Stimulated activated CD8-positive, alpha-beta memory T cell treated with anti-CD3 and anti-CD28 coated beads, Interleukin-2, amount 100 ng/mL, for 48 hours (primary cell): ENCODE measurements at places on chromosomes 3 and 15.

DNA sequence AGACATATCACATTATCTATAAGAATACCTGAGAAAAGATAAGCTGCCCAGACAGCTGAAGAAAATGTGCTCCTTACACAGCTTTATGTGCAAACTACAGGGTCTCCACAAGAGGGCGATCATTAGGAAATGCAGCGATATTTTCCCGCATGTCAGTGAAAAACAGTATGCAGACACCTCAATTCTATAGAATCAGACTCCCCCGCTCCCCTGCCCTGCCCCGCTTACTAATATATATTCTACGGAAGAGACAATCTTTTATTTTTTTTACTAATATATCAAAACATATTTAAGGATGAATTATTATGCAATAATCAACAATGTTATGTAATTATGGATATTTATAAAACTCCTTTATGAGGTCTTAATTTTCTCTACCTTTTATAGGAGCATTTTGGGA lies 681.3 kb downstream of the ROBO1 start:
- DNase-seq = no peak

- DNase-seq = no peak
Measured at GRCh38 chr3:141093971-141094684, 43.0 kb downstream of the SPSB4 start.

DNA sequence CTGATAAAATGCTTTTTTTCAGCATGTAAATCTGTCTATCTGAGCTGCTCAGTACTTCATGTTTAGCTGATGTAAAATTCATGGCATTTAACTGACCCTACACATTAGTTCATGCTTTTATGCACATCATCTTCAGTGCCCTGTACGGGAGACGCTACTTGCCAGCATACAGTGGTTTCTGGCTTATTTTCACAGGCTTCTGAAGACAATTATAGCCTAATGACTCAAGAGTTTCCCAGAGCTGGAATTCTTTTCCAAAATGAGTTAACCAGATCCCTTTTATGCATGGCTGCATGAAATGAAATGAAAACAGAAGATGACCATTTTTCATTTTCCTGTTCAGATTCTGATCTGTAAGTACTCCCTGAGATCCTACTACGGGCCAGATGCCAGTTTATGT lies 1061.5 kb downstream of the ROBO2 start:
- DNase-seq = no peak

- DNase-seq = no peak
Measured at GRCh38 chr15:90844696-90845095, 23.7 kb upstream of the FURIN start.

DNA sequence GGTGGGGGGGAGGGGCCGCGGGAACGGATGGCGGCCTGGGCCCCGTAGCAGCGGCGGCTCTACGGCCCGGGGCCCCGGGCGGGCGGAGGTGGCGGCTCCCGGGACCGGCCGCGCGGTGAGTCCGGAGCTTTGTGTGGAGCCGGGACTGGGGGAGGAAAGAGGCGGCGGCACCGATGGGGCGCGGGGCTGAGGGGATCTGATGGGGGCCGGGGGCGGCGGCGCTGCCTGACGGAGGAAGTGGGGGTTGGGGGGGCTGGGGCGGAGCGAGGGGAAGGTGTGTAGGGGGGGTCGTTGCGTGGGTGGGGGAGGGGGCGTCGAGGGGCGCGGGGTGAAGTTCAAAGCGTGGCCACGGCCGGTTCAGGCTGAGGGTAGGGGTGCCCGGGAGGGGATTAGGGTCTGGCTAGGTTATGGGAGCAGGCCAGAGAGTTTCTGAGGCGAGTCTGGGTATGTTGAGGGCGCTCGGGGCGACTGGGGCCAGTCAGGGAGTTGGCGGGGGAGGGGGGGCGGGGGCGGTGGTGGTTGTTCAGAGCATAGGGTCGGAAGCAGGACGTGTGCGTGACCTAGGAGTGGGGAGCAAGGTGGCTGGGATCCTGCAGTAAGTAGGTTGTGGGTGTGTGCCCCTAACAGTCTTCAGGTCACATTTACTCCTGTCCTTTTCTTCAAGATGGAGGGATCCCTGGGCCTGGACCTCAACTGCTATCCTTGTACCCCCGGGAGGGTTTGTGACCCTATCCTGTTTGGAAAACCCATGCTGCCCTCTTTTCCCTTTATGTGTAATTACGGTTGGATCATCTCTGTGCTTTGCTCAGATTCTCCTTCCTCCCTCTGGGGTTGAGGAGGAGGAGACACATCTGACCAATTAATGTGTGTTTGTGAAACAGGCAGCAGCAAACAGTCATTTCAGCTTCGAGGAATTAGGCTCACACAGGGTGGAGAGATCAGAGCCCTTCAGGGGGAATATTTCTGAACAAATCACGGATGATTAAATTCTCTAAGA lies 644 bp downstream of the ZNF609 start:
- DNase-seq = peak; percentile 7

- DNase-seq = no peak
Measured at GRCh38 chr15:77009646-77010311, 14.9 kb downstream of the PSTPIP1 start.

DNA sequence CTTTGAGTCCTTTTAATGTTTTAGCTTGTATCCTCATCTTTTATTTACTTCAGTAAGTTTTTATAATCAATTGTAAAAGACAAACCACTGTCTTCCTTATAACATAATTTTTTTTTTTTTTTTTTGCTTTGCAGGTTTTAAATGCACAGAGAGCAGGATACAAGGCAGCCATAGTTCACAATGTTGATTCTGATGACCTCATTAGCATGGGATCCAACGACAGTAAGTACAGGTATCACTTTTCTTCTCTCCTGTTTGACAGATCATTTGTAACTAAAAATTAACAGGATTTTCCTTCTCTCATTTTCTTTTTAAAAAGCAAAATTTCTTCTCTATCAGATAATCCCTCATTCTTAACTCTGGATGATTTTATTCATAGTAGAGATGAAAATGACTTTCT lies 75.4 kb downstream of the PFN2 start:
- DNase-seq = no peak

DNA sequence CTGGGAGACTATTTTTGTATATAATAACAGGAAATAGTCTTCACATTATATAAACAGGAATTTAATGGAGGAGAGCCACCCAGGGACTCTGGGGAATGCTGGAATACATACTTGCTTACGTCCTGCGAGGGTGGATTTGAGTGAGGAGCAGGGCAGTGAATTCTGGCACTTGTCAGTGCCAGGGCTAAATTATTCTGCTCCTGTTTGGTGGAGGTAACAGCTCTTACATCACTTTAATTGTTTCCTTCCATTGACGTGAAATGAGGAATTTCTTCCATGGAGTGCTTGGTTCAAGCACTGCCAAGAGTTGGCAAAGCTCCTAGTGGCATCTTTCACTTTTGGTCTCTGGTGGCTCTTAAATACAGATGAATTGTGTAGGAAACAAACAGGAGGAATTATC lies 94.1 kb upstream of the GOLGA8J start:
- no peak for DNase-seq

DNA sequence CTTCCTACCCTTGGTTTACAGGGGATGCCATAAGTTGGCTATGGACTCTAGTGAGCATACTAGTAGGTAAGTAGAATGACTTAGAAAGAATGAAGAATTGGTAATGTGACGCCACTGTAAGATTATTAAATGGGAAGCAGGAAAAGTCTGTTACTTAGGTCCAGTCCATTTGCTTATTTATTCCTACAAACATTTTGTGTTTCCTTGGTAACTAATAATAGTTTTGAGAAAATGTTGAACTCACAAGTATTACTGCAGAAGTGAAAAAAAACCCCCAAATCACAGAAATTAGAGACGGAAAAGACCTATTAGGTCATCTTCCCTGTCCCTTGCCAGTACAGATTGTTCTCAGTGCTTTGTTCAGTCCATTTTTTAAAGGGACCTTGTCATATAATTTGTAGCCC lies 63.5 kb downstream of the CMSS1 start:
- no peak for DNase-seq

DNA sequence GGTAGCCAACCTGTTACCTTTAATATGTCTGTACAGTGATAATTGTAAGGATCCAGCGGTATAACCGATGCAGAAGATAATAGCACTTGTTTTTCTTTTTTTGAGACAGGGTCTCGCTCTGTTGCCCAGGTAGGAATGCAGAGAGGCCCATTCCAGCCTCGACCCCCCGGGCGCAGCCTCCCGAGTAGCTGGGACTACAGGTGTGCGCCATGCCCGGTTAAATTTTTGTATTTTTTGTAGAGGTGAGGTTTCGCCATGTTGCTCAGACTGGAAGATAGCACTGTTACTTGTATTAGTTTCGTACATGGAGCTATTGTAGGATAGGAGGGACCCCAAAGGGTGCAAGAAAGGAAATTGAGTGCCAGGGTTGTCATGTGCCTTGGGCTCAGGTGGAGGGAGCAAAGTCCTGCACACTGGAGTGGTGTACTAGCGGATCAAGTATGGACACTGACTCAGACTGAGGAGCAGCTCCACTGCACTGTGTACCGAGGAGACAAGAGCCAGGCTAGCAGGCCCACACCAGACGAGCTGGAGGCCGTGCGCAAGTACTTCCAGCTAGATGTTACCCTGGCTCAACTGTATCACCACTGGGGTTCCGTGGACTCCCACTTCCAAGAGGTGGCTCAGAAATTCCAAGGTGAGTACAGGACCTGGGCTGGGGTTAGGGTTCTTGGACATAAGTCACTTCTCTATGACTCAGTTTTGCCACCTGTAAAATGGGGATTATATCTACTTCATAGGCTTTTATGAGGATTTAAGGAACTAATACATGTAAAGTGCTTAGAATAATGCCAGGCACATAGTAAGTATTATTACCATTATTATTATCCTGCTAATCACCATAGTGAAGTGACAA lies 1.0 kb downstream of the OGG1 start:
- DNase-seq = no peak

DNA sequence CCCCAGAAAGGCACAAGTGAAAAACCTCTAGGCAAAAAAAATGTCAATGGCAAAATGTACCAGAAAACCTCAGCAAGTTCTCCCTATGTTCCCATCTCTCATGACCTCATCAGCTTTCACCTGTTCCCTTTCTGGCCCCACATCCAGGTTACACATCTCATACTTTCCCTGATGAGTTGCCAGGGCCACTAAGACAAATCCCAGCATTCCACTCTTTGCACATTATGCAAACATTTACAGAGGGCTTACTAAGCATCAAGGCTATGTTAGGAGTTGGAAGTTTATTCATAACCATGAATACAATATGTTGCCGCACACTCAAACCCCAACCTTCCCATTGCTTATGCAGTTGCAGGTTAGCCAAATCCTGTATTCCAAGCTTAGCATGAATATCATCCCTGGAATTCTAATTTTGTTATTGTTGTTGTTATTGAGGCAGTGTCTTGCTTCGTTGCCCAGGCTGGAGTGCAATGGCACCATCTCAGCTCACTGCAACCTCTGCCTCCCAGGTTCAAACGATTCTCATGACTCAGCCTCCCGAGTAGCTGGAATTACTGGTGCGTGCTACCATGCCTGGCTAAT lies 129.3 kb upstream of the UBE2E2 start:
- no peak for DNase-seq

DNA sequence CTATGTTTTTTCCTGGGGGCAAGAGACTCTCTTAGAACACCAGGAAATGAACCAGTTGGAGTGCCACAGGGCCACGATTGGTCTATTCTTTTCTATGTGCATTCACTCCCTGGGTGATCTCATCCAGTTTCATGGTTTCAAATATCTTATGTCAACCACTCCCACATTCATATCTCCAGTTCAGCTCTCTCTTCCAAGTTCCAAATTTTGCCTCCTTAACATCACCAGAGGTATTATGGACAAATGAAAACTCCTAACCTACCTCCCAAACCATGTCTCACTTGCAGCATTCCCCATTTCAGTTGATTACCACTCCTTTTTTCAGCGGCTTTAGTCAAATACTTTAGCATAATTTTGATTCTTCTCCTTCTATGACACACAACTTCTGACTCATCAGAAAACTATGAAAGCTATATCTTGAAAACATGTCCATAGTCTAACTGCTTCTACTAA lies 203.1 kb upstream of the SEMA6D start:
- DNase-seq = no peak

- DNase-seq = no peak
Measured at GRCh38 chr15:25743548-25744275, 119.4 kb downstream of the ATP10A start.

DNA sequence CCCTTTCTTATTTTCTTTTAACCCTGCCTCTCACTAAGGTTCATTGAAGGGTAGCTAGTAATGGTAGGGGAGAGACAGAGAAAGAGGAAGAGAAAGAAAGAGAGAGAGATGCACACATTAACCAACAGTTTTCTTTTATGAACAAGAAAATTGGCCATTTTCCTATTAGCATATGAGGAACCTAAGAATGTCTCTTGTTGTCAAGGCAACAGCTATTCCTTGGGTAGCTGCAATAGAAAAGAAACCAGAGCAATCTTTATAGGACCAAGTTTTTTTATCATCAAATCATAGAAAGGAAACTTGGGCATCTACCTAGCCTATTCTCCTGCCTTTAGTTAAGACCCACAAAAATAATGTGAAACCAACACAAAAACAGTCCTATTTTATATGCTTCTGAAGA lies 15.0 kb upstream of the CCDC39 start:
- no peak for DNase-seq

DNA sequence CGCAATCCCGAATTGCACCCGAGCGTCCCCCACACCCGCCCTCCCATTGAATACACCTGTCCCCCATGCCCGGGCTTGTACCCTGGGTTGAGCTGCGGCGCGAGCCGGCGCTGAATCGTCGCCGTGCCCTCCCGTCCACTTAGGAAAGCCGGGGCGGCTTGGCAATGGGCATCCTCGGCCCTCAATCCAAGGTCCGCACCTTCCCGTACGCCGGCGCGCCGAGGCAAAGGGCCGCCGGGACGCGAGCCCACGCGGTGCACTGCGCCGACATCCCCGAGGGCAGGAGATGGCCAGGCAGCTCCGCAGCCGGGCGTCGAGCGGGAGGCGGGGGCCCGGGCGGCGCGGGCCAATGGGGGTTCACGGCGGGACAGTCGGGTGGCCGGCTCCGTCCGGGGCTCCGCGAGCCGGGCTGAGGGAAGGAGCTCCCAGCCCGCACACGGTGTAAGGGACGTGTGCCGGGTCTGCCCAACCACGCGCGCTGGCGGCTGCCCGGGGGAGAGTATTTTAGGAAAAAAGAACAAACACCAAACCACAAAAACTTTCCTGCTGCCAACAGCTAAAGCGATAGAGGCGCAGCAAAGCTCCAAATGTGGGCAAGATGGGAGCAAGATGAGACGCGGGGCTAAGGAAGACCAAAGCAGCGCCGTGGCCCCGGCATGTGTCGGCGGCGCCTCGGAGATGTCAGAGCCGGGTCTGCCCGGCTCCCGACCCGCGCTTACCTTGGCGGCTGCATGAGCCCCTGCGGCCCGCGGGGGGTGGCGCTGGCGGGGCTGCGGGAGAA lies 621 bp downstream of the RGMA start:
- no peak for DNase-seq

DNA sequence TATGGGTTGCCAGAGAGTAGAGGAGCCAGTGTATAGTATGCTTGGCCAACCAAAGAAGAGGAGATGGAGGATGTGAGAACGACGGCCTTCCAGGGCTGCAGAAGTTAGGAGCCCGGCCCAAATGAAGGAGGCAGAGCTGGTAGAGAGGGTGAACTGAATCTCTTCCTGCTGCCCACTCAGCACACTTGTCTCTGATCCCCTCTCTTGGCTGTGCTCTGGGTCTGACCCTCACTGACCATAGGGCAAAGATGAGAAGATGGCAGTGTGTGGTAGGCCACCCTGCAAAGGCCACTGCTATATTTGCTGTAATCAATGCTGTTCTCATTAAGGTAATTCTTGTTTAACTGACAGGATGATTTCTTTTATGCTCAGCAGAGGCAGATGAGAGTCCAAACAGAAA lies 256.0 kb downstream of the OCA2 start:
- no peak for DNase-seq

GRCh38 chr3:148598619-148599018 lies 99.1 kb upstream of the AGTR1 start:
- DNase-seq = no peak
